ENCODE measurements at places on chromosomes 12 and 14.
A peak's percentile ranks its signal among the peaks of the same experiment; 100 is the strongest.

GRCh38 chr14:74634481-74634880, 22.4 kb upstream of the LTBP2 start:
- no peak for DNase-seq

DNA sequence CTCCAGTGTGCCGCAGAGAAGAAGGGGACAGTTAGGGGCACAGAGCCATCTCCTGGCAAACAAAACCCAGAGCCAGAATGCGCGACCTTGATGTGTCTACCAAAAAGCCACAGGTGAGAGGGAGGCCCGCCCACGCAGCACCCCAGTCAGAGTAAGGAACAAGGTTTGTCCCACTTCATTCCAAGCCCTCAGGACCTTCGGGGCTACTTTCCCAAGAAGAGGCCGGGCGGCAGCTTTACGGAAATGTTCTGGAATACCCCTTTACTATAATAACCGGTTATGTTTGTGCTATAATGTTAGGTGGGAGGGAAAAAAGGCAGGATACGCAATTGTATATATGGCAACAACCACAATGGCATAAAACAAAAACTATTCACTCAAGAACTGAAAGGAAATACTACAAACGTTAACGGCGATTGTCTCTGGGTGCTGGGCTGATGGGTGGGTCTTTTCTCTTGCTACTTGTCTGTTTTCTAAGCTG, 12.3 kb downstream of the CCDC88C start:
- peak; percentile 79 for DNase-seq

GRCh38 chr14:106304271-106304670, 777.9 kb downstream of the TMEM121 start:
- no peak for DNase-seq

DNA sequence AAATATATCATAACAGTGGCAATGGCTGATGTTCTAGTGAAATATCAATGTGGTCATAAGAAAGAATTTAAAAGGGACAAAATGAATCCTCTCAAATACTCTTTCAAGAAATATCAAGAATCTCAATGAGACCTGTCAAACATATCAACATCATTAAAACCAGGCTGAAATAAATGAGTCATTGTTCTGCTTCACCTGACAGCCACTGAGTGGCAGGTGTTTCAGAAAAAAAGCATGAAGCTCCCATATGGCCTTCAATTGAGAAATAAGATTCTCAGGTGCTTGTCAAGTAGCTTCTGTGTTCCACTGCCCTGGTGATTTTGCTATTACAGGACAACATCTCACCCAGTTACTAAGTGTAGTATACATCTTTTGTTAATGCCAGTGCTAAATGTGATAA, 21.5 kb downstream of the ANAPC5 start:
- DNase-seq = no peak

- no peak for DNase-seq
Measured at GRCh38 chr12:11147420-11147819, 13.0 kb upstream of the TAS2R30 start.

DNA sequence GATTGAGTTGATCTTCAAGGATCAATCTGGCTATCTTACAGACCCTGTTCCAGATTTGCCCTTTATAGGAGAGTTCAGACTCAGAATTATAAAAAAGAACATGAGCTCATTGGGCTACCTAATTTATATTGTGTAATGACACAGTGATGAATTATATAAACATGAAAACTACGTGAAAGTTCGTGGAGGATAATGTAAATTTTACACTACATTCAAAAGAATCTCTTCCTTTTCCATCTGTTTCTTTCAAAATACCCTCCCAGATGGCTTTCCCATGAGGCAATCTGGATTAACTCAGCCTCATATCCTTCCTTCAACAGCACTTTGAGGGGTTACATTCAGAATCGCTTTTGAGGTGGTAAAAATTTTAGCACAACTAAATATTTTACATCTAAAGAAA, 129.3 kb downstream of the HMGA2 start:
- DNase-seq = no peak

GRCh38 chr14:58762629-58763028, 124.9 kb downstream of the DACT1 start:
- DNase-seq = no peak

- DNase-seq = no peak
Measured at GRCh38 chr14:55819610-55820304, 239.8 kb downstream of the KTN1 start.

DNA sequence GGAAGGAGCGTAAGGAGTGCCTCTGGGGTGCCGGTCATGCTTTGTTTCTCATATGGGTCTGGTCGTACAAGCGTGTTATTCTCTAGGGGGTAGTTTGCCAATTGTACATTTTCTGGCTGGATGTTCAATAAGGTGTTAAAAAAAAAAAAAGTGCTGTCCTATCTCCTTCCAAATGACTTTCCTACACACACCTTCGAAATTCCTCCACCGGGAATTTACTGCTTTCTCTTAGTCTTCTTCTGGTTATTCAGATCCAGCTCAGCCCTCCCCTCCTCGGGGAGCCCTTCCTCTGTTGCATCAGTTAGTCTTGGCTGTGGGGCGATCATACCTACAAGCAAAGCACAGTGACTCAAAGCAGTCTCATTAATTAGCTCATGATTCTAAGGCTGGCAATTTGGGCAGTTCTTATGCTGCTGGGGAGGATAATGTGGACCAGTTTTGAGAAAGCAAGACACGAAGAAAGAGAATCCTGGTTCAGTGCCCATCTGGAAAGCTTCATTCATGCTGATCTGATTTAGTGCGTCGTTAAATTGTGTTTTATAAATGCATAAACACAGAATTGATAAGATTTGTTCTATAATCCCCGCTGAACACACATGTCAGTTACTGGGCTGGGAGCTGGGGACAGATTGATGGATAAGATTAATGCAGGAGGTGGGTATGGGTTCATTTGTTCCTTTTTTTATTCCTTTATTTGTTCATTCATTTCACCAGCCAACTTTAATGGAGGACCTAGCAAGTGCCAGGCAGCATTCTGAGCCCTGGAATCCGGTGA, 9.2 kb upstream of the CLMN start:
- no peak for DNase-seq

GRCh38 chr14:29454026-29454693, 473.5 kb downstream of the PRKD1 start:
- no peak for DNase-seq

GRCh38 chr12:46133751-46134150, 135.1 kb downstream of the SLC38A1 start:
- DNase-seq = no peak

- no peak for DNase-seq
Measured at GRCh38 chr12:45259675-45260074, 43.8 kb downstream of the ANO6 start.

- DNase-seq = no peak
Measured at GRCh38 chr14:76946753-76947077, 81.8 kb downstream of the IRF2BPL start.

DNA sequence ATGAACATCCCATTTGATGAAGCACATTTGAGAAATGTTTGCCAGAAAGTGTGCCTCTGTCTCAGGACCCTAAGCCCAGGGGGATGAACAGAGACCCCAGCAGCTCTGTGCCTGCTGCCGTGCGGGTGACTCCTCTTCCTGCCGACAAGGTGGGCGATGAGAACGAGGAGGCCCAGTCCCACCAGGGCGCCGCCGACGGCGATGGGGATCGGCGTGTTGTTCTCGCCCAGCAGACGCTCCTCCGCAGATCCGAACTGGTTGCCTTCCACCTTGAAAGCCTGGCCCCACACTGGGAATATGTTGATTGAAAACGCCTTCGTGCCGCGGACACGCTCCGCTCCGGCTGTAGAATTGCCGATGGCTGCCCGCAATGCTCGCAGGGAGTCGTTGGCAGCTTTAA, 44.1 kb downstream of the LRTM2 start:
- DNase-seq = no peak

- peak; percentile 84 for DNase-seq
Measured at GRCh38 chr12:118377884-118378470, 1.6 kb downstream of the SUDS3 start.

DNA sequence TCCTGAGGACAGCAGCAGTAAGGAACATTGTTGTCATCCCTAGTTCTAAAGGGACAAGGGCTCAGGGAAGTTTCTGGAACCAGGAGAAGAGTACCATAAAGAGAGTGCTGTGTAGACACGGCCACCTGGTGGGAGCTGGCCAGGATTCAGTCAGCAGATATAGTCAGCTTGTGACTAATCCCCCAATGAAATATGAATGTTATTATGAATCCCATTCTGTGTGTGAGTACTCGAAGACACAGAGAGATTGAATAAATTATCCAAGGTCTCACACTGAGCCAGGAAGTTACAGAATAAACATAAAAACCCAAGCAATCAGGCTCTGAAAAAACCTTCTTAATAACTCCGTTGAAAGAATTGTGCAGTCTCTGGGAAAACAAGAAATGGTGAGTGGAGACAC, 1359.5 kb downstream of the AACS start:
- DNase-seq = no peak

GRCh38 chr12:131085125-131085815, 131.6 kb downstream of the ADGRD1 start:
- peak; percentile 7 for DNase-seq

DNA sequence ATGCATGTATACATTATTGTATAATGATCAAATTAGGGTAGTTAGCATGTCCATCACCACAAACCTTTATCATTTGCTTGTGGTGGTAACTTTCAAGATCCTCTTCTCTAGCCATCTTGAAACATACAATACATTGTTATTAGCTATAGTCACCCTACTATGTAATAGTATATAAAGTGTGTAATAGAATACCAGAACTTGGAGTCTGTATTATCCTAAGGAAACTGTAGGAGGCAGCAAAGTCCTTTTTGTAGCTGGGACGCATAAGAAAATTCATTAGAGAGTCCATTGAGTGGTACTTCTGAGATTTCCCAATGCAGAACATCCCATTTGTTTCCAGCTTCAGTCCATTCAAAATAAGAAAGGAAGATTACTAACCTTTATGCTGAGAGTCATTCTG, 325.9 kb upstream of the LRFN5 start:
- DNase-seq = no peak

GRCh38 chr12:106018286-106018685, 120.5 kb downstream of the NUAK1 start:
- DNase-seq = no peak

DNA sequence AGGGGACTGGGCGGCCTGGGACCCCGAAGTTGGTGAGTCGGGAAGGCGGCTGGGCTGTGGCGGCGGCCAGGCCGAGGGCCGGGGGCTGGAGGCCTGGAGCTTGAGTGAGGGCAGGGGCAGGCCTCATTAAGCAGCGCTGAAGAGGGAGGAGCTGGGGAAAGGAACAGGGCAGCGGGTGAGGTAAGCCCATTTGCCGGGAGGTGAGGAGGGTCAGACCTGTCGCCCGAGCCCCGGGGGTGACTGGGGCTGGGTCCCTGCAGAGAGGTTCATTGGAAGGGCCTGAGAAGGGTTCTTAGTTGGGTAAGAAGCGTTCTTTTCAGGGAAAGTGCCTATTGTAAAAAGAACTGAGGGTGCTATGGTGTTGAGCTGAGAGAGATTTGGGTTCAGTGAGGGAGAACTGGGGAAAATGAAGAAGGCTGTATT, 441 bp downstream of the RAB5B start:
- peak; percentile 59 for DNase-seq

- no peak for DNase-seq
Measured at GRCh38 chr12:46296822-46297221, 28.0 kb upstream of the SLC38A1 start.

DNA sequence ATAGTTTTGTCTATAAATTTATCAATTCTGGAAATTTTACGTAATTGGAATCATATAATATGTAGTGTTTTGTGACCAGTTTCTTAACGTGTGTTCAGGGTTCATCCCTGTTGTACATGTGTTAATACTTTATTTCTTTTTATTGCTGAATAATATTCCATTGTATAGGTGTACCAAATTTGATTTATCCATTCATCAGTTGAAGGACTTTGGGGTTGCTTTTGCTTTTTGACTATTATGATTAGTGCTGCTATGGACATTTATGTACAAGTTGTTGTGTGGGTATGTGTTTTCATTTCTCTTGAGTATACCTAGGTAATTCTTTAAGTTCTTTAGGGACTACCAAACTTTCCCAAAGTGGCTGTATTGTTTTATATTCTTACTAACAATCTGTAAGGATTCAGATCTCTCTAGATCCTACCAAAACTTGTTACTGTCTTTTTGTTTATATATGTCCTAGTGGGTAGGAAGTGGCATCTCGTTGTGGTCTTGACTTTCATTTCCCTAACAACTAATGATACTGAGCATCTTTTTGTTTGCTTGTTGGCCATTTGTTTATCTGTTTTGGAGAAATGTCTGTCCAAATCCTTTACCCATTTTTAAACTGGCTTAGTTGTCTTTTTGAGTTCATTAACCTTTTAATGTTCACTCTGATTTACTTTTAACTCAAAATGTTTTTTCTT, 14.9 kb downstream of the VRK1 start:
- DNase-seq = no peak

DNA sequence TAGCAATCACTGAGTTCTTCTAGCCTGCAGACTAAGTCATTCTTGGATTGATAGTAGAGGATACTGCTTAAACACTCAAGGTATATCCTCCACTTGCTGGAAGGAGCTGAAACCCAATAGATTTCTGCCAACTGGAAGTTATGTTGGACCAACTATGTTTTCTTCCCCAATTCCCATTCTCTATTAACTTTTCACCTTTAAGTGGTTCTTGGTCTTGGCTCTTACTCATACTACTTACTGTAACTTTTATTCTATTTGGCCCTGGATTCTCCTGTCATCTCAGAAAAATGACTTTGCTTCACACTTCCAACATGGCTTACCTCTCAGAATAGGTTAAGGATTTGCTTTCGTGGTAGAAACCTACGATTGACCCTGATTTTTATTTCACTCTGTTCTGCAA, 244.9 kb downstream of the ADAMTS20 start:
- no peak for DNase-seq

DNA sequence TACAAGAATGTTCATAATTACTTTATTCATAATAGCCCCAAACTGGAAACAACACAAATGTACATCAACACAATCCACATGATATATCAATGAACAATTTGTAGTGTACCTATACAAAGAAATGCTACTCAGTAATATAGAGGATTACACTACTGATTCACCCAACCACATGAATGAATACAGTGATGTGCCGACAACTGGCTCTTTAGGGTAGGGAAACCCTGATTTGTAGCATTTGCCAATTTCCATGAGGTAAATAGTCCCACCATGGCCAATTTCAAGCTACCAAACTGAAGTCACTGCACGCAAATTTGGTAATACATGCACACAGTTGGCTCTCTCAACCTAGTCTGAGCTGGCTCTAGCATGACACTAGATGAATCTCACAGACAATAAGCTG, 190.4 kb upstream of the KRR1 start:
- no peak for DNase-seq

- peak; percentile 83 for DNase-seq
Measured at GRCh38 chr14:92613008-92613658, 99.6 kb downstream of the RIN3 start.

Data from activated CD4-positive, alpha-beta memory T cell treated with anti-CD3 and anti-CD28 coated beads for 36 hours (primary cell).